ENCODE measurements at places on chromosomes 6 and 20.

DNA sequence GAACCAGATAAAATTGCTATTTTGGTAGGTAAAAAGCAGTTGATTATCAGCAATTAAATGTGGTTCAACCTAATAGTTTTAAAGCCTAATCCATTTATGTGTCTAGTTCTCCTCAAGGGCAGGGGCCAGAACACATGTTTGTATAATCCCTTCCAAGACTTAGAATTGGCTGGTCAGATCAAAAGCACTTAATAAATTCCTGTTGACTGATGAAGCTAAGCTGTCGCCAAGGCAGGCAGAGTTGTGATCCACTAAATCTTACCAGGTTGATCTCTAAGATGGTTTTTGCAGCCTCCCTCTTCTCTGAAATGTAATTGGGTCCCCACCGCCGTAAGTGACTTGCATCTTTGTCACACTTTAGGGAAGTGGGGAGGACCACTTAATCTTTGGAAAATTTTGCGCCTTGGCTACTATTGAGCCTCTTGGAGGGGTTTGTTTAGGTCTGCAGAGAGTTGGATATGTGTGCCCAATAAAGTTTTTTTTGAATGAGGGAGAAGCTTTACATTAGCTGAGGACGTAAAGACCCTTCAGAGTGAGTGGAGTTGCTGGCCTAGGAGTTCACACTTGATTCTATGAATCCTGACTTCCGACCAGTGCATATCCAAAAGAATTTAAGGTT is 65.9 kb downstream of the PHF20 start:
- no peak for DNase-seq

DNA sequence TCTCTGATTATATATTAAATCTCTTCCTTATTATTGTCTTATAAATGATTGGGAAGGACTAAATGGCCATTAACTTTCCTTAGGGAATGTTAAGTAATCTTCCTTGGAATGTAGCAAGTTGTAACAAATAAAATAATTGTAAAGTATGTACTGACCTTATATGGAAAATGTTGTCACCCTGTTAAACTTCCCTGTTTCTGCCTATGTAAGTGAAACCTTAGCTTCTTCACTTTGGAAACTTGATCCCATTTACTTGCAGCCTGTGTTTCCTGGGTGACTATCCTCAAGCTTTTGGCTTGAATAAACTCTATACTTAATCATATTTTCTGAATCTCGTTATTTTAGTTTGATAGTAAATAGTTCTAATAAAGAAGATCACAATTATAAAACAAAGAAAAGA is 519.5 kb upstream of the PTCHD4 start:
- no peak for DNase-seq

DNA sequence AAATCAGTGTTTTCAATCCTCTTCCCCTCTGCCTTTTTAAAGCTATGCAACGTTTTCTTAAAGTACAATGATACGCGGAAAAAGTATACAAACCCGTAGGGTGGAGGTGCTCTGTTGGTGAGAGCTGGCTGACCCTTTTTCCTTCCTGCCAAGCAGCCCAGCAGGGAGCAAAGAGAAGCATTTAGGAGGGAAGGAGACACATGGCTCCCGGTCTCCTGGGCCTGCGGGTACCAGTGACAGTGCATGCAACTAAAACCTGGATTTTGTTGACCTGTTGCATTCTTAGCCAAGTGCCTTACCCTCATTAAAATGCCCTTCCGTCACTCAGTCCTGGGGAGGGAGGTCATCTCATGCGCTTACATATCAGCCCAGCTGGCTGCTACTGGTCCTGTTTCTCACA is 87.2 kb downstream of the SLX4IP start:
- no peak for DNase-seq

DNA sequence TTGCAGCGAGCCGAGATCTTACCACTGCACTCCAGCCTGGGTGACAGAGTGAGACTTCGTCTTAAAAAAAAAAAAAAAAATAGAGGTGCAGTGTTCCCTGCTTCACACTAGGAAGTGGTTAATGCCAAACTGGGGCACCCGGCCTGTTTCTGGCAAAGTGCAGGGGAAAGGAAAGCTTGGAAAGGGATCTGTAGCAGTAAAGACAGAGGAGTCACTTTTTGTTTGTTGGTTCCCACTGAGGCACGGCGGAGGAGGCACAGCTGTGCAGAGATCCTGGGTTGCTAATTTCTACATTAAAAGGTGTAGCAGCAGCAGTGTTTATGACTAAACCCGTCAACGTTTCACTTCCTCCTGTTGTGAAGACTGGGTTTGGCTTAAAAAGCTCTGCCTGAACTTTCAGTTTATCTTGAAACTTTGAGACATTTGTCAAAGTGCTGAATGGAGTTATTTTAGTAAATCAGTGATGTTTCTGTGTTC is 125.6 kb downstream of the CARMIL1 start:
- no peak for DNase-seq

- no peak for DNase-seq
These were observed 28.1 kb upstream of the PNPLA1 start for GRCh38 chr6:36241728-36242127.

DNA sequence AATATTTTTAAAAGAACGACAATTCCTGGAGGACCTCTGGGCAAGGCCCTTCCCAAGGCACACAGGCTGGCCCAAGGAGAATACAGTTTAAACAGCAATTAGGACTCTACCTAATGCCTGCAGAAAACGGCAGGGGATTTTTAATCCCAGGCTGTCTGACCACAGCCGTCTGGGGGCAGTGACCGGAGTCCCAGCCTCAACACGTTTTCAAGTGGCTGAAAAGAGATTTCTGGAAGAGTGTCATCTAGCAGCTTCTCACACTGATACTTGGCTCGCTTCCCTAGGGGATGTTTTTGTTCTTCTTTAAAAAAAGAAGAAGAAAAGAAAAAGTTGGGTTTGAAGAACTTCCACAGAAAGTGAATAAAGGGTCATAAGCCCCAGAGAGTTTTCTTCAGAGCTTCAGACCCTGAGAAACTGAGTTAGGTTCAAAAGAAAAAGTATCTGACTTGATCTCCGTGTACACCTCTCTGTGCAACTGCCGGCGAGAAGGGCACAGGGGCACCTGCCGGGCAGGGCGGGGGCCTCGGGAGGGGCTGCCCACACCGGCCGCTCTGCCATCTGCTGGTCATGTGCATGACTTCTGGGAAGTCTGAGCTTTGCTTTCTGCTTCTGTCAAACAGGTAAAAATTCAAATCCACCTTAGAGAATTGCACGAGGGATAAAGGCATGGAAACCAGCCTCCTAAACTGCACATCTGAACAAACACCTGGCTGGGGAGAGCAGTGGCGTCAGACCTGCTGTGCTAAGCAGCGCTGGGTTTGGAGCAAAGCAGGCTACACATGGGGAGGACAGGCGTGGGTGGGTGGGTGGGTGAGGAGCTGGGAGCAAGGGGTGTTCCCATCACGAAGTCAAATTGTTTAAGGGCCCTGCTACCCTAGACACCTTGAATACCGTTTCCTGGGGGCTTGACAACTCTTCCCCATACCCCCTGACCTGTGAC is 33.0 kb downstream of the RRBP1 start:
- no peak for DNase-seq

DNA sequence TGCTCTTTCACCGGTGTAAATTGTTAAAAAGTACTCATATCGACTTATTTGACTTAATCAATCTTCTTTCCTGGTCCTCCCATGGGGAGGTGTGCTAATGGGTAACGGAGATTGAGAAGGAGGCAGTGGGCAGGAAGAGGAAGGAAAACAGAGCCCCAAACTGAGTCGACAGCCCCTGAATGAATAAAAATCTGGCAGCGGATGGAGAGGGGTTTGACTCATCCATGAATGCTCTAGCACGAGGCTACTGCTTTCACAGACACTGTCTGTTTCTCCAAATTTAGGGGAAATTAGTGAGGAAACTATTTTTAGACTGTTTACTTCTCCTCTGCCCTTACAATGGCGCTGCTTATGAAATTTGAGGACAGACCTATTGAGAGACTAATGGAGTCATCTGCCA is 142.2 kb upstream of the ATXN1 start:
- no peak for DNase-seq

- DNase-seq = peak; percentile 60
These were observed 31.4 kb downstream of the AFDN start for GRCh38 chr6:167858086-167858591.
